T-helper 9 cell (primary cell): ENCODE measurements at places on chromosomes 4 and X.

GRCh38 chrX:71056867-71057266, 11.3 kb downstream of the SNX12 start:
- DNase-seq, result no peak

GRCh38 chr4:130257271-130257670, 1161.3 kb downstream of the C4orf33 start:
- no peak for DNase-seq

GRCh38 chrX:67353651-67354370, 190.0 kb upstream of the AR start:
- no peak for DNase-seq

DNA sequence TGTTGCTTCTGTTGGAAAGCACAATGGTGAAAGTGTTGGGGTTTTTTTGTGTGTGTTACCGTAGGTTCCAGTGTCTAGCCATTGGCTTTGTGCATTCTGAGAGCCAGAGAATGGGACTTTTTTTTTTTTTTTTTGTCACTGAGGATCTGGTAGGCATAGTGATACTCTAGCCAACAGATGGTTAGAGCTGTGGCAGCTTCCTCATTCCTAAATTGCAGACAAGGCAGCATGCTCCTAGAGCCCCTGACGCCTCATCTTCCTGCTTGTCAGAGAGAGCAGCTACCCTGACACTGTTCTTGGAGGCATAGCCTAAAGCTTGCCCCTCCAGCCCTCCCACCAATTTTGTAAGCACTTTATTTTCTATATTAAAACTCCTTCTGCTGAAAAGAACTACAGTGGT, 27.0 kb downstream of the ARHGEF9 start:
- DNase-seq, result no peak

GRCh38 chr4:181138116-181138515, 1105.1 kb upstream of the TENM3 start:
- DNase-seq, result no peak

DNA sequence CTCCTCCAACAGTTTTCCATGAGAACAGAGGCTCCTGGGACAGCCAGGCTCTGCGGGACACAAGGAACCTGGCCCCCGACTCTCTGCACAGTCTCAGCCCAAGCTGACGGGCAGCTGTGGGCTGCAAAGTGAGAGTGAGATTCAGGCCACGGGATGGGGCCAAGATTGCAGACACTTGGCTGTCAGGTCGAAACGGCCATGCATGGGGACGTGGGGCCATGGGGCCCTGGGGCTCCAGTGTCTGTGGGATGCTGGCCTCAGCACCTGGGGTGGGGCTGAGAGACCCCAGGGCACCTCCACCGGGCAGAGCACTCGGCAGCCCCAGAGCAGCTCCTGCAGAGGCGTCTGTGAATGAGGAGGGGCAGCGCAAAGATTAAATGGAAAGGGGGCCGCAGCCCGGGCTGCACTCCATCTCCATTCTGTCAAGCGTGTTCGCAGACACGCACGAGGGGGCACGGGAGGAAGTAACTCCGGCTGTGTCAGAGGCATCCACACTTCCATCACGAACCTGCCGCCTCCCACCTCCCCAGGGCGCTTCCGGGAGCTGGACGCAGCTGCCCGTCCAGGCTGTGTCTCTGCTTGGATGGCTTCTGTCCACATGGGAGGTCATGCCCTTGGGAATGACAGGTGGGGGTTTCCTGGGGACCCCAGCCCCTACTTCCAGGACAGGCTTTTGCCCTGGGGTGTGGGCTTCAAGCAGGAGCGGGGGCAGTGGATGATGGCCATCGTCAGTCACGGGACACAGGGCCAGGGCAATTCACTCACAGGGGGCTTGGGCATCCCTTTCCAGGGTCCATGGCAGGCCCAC, 82.8 kb upstream of the NKX1-1 start:
- DNase-seq, result no peak

DNA sequence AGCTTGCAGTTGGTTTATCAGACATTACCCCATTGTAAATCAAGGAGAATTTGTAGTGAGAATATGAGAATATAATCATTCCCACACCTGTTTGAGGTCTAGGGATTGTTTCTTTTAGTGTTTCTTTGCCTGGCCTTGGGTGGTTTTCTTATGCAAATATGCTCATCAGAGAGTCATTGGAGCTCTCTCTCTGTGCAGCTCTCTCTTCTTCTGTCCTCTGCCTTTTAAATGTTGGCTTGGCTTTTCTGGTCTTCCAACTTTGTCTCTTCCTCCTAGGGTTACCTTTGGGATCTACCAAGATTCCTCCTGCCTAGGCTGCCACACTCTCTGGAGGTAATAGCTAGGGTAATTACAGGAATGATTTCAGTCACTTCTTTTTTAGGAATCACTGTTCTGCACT, 102.3 kb upstream of the ARSJ start:
- no peak for DNase-seq

DNA sequence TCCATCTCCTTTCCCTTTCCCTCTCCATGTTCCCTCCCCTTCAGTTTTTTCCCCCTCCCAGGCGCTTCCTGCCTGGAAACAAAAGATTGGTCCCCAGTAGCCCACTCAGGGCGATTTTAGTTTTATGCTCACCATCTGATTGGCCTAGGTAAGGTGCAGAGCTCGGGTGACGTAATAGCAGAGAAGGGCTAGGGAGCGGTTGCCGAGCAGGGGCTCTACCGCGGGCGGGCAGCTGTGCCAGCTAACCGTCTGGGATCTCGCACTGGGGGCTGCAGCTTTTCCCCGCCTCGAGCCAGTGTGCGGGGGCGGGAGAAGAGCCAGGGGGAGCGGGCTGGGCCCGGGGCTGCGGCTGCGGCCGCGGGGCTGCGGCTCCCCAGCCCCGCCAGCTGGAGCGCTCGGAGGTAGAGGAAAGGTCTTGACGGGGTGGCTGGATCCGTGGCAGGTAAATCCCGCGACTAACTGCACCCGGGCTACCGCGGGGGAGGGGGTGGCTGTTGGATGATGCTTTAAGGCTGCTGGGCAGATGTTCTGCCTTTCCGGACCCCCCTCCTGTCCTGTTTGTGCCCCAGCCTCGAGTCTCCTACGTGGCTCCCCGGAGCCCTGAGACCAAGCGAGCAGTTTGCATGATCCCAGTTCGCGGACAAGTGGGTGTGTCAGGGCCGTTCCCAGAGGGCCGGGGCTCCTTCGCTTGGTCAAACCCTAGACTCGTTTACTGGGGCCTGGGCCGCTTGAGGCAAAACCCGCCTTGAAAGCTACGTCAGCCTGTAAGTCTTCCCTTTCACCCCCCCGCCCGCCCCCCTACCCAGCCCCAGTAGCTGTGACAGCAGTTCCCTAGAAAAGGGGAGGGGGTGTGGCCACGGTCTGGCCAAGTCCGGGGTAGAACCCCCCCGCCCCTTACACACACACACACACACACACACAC, at the start of gene PAK3:
TSS of gene PAK3 (plus strand) at position 218 of the 922 bp plus-strand sequence. CDS start 26,913 bp downstream, outside the sequence.
- peak; percentile 25 for DNase-seq

- no peak for DNase-seq
Measured at GRCh38 chrX:23773601-23774175, 9.3 kb upstream of the SAT1 start.

DNA sequence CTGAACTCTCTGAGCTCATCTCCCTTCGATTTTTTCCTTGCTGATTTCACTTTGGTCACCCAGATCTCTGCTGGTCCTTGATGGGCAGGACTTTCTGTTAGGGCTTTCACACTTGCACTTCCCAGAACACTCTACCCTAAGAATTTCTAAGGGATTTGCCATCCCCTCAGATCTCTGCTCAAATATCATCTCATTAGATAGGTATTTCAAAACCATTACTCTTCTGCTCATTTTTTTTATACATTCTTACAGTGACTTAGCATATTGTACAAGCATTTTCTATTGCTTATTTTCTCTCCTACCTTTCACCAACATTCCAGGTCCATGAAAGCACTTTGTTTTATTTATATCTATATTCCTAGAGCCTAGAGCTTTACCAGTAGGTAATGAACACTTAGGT, 913.3 kb downstream of the PDHA2 start:
- DNase-seq, result no peak

- no peak for DNase-seq
Measured at GRCh38 chr4:40702137-40702799, 47.5 kb upstream of the NSUN7 start.

DNA sequence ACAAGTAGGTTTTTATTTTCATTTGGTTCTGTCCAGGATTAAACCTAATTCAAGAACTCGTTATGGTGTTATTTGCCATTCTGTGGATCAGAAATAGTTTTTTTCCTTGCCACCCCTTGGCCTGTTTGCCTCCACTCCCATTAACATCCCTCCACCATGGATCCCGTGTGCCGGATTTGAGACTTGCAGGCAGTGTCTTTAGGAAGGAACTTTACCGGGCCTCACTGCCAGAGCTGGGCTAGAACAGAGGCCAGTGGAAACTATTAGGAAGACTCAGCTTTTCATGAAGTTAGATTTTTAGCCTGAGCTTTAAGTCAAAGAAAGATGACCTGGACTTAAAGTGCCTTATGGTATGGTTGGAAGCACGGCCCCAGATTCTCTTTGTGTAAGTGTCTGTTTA, 2.4 kb downstream of the KLHL2 start:
- DNase-seq, result no peak

GRCh38 chr4:185879666-185880312, 67.8 kb upstream of the SORBS2 start:
- DNase-seq, result no peak
